ENCODE measurements at places on chromosomes 3 and 15. TPM values are rescaled to one million over a fixed set of nuclear protein-coding genes. Genes with fewer than 3 reads are reported as not detected.

ERICH6 gene
- total RNA-seq, result not detected

ATP13A4 gene
- total RNA-seq, result 0.20 TPM

DNA sequence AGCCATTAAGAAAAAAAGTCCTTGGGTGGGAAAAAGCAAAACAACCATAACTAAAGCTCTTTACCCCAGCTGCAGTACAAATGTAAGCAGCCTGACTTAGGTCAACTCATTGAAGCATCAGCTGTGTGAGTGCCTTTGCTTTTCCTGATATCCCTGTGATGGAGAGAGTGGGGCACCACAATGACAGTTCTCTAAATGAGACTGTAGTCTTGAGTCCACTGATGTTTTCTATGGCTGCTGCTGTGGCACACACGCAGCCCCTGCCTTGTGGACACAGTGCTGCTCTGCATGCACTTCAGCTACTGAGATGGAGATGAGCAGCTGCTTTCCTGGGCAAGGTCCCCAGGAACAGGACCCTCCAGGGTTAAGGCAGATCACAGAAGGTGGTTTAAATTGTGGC lies 173.2 kb downstream of the KCNAB1 start:
- DNase-seq, result no peak

DNA sequence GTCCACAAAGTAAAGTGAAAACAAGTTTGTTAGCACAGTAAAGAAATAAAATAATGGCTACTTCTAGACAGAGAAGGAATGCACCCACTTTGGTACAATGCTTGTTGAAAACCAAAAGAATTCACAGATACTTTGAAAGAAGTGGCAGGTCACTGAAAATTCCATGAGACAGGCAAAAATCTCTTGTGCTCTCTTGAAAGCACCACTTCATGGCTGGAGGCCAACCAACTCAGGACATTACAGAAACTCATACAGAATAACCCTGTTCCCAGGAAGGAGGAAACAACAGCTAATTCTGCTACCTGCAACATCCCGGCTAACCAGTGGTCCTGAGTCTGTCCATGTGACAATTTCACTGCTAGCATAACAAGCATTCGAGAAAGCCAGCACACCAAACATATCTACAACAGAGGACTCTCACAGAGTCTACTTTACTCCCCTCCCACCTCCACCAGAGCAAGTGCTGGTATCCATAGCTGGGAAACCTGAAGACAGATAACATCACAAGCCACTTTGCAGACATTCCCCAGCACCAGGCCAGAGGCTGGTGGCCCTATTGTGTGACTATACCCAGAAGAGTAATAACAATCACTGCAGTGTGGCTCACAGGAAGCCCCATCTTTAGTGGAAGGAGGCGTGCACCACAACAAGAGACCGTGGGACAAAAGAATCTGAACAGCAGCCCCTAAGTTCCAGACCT lies 255.3 kb upstream of the SLITRK3 start:
- no peak for DNase-seq

DNA sequence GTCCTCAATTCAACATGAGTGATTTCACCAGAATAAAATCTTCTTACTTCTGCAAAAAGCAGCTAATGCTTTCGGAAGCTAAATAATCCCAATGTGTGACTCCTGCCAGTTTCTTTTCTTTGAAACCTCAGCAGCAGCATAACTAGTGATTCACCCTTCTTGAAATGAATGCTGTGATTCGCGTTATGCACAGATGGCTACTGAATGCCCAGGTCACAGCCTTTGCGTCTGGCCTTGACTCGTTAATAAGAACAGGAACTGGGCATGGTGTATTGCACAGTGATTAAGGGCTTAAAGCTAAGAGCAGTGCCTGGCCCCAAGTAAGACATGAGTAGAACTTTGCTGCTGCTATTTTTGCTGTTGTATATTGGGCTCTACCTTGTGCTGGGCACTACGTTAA lies 19.0 kb downstream of the CGNL1 start:
- DNase-seq, result no peak

- no peak for DNase-seq
Observed at GRCh38 chr15:86919581-86919980, 839.9 kb downstream of the AGBL1 start.

- DNase-seq, result no peak
Observed at GRCh38 chr3:65946438-65946837, 92.3 kb downstream of the MAGI1 start.

GRCh38 chr3:66012711-66013110 lies 26.0 kb downstream of the MAGI1 start:
- DNase-seq, result no peak

SMAD6 gene
- total RNA-seq, result 10.4 TPM

DNA sequence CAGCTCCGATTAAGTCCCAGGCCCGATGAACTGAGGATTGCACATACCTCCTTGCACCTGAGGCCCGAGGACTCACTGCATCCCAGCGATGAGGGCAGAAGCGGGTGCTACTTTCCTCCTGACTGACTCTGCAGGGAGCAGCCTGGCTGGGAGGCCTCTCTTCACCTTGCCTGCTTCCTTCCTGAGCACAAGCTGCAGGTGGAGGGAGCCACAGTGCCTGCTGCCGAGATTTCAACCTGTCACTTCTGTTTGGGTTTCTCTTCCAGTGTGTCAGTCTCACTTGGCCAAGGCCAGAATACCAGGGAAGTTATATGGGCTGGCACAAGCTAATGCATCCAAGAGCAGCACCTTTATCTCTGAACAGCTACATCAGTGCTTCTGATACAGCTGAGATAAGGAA lies 185.4 kb downstream of the NTRK3 start:
- DNase-seq, result no peak

CADPS gene
- total RNA-seq, result 7.5 TPM

LOXL1 gene
- total RNA-seq, result 12.3 TPM

DNA sequence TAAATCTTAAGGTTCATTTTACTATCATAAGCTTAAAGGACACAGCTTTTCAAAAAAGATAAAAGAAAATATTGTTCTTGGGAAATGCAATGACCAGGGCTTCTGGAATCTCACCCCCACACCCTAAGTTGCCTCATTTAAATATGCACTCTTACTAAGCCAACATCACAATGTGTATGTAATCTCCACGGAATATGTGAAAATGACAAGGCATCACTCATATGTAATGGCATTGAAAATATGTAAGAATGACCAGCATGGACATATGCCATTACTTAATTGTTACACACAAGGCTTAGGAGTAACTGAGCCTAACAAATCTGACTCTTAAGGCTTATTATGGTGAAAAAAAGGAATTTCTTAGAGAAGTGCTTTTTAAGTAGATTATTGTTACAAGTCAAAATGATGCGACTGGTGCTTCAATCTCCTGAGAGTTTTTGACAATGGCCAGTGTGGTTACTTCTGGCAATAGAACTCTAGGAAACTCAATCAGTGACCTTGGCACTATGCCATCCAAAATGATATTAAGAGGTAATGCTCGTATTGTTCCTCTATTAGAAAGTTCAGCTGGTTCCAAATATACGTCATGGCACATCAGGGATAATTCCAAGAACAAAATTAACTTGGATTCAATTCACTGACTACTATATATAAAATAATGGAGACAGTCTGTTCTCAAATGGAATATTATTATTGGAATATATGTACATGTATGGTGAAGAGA lies 290.0 kb upstream of the PLSCR5 start:
- no peak for DNase-seq
